Placental epithelial cell (primary cell): ENCODE measurements at places on chromosomes 7 and 10. TPM values are rescaled to one million over a fixed set of nuclear protein-coding genes. Genes with fewer than 3 reads are reported as not detected.

The PTF1A gene
- 0.79 TPM in 1 of 2 replicates, not detected in the other for total RNA-seq

The PCGF5 gene
- 7.7 and 9.8 TPM in 2 replicates for total RNA-seq

The TCAF2 gene
- 8.2 and 10.7 TPM in 2 replicates for total RNA-seq

The PNLIPRP2 gene
- not detected in 2 replicates for total RNA-seq

The CDHR1 gene
- total RNA-seq = not detected in 2 replicates

The C10orf143 gene
- total RNA-seq = 1.2 and 1.4 TPM in 2 replicates

The VSTM4 gene
- total RNA-seq = not detected in 2 replicates

The ARHGAP22 gene
- 0.39 and 1.4 TPM in 2 replicates for total RNA-seq

The PCGF6 gene
- total RNA-seq = 6.0 and 9.8 TPM in 2 replicates

The AQP1 gene
- total RNA-seq = 0.39 and 1.5 TPM in 2 replicates

The COL13A1 gene
- total RNA-seq = not detected in 2 replicates

The KIAA1549 gene
- 8.2 and 14.3 TPM in 2 replicates for total RNA-seq

The EBF3 gene
- 3.0 and 5.1 TPM in 2 replicates for total RNA-seq

The PAPOLB gene
- not detected in 2 replicates for total RNA-seq

The AMPH gene
- total RNA-seq = under 0.01 TPM in 1 of 2 replicates, not detected in the other

The PAX4 gene
- not detected in 2 replicates for total RNA-seq

The LANCL2 gene
- 15.6 and 18.5 TPM in 2 replicates for total RNA-seq

The KCNK18 gene
- not detected in 2 replicates for total RNA-seq

The FFAR4 gene
- total RNA-seq = not detected in 2 replicates
